ENCODE measurements at places on chromosomes 11 and 22.

DNA sequence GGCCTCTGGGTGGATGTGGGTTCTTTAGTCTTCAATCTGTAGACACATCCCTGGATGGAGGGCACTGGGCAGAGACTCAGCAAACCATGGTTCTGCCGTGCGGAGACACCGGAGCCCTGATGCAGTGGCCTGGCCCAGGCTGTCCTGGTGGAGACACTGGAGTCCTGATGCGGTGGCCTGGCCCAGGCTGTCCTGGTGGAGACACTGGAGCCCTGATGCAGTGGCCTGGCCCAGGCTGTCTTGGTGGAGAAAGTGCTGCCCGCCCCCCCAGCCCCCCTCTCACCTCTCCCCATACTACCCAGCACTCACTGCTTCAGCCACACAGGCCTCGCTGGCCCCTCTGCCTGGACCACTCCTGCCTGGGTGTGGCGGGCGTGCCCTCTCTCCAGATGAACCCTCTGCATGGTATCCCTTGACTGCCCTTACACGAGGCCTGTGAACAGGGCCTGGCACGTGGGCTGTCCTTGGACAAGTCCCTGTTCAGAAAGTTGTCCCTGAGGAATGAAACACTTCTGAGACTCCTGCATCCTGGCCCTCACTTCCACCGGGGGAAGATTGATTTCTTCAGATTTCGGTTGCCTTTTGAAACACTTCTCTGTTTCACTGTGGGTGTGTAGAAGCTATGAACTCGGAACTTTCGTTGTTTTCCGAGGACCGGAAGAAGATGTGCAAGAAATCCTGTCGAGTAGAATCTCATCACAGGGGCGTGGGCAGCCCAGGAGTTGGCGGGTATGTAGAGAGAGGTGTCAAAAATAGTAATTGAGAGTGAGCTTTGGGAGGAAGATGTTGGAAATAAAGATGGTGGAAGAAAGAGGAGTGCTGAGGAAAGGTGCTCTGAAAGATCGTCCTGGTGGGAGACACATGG lies 26.2 kb downstream of the IGHMBP2 start:
- DNase-seq = no peak

DNA sequence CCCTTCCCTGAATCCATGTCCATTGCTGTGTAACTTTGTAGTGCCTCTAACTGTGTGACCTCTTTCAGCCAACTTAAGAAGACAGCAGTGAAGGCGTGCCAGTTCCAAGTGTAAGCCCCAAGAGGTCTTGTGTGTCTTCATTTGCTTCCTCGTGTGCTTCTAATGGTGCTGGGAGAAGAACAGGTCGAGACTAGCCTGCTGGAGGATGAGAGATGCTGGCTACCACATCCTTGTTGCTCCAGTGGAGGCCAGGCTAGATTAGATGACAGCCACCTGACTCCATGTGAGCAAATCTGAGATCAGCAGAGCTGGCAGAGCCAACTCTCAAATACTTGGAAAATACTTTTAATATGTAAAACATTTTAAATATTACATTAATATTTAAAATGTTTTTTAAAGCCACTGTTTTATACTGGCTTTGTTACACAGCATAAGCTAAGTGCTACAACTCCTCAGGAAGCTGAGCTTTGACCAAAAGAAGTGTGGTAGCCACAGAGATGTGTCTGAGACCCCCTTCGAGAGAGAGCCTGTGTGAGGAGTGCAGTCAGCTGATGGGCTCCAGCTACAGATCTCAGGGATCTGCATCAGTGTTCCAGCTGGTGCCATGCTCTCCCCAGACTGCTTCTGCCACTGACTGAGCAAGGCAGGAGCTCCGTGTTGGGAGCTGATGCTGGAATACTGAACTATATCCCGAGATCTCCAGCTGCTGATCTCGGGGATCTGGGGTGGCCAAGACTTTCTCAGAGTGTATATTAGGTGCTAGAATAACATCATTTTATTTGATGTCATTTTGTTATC lies 8.9 kb downstream of the KCNJ11 start:
- no peak for DNase-seq

GRCh38 chr11:9624448-9624847 lies 39.4 kb upstream of the SWAP70 start:
- no peak for DNase-seq

GRCh38 chr11:32334822-32335221 lies 100.5 kb downstream of the WT1 start:
- no peak for DNase-seq

DNA sequence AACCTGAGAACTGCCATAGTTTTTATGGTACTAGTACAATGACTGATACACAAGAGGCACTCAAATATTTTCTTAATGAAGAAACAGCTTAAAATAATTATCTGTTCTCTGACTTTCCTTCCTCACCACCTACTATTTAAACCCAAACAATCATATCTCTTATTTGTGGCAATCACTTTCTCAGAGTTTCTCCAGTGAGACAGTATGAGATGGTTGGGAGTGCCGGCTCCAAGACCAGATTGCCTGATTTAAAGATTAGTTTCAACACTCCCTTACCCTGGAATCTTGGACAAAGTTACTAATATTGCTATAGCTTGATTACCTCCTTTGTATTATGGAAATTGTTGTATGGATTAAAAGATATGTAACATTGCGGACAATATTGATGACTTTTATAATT lies 5.7 kb upstream of the CEP126 start:
- no peak for DNase-seq
